ENCODE measurements at places on chromosomes 5 and 9. TPM values are rescaled to one million over a fixed set of nuclear protein-coding genes. Genes with fewer than 3 reads are reported as not detected.

The FYB1 gene
- not detected for total RNA-seq

The SH3RF2 gene
- 0.59 TPM for total RNA-seq

The LOX gene
- total RNA-seq: 18.3 TPM

The GABRA6 gene
- total RNA-seq: not detected

The ANKRD55 gene
- 2.3 TPM for total RNA-seq

The LCN15 gene
- 1.6 TPM for total RNA-seq

The GNG10 gene
- total RNA-seq: 101 TPM

The MSMP gene
- total RNA-seq: 1.0 TPM

The SPATA6L gene
- total RNA-seq: 0.94 TPM

The PCDH12 gene
- 17.1 TPM for total RNA-seq

The PLGRKT gene
- 33.6 TPM for total RNA-seq

The TMC1 gene
- total RNA-seq: 0.13 TPM

The C5orf52 gene
- total RNA-seq: not detected

The ADAMTS6 gene
- 20.6 TPM for total RNA-seq

The MRPS30 gene
- total RNA-seq: 63.0 TPM

The NFX1 gene
- 14.4 TPM for total RNA-seq

The PCA3 gene
- total RNA-seq: 0.13 TPM

Measured in mammary microvascular endothelial cell (primary cell).